ENCODE measurements at places on chromosomes 3 and 15.

DNA sequence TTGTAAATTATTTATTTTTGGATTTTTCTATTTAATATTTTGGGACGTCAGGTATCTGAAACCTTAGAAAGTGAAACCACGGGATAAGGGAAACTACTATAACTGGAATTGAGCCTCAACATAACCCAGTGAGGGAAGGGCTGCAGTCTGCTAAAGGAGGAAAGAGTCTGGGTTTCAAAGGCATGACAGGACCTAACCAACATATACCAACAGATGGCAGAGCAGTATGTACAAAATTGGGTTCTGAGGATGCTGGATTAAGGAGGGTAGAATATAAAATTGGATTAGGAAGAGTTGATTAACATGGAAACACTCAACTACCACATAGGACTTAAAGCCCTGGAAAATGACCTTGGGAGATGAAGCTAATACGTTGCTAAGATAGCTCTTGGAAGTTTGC is 603.5 kb downstream of the MECOM start:
- no peak for DNase-seq

DNA sequence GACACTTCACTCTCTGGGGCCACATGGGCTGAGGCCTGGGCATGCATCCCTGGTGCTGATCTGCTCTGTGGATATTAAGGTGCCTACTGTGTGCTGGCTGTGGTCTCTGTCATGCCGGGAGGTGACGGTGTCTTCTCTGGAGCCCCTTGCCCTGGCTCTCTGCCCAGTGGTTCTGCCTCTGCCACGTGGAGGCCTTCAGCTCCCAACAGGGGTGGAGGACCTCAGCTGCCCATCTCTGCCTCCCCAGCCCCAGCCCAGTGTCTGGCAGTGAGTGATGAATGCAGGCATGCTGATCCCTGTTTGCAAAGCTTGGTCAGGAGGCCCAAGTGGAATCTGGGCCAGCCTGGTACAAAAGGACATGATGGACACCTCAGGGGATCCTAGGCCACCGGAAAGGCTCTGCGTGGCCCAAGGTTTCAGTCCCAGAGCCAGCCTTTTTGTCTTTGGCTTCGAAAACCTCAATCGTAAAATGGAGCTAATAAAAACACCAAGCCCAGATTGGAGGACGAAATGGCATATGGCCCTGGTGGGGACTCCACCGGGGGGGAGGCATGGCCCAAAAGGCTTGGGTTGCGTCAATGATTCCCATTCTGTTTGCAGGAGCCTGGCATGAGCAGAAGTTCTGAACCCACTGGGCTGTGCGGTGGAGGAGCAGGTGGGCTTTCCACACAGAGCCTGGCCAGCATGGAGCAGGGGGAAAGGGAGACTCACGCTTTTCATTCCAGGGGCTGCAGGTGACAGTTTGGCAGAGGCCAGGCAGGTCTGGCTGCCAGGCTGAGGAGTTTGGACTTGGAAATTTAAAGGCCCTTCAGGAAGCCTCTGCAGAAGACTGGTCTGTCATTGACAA is 54.7 kb upstream of the KLF13 start:
- no peak for DNase-seq

GRCh38 chr3:87426918-87427317 is 150.5 kb upstream of the POU1F1 start:
- DNase-seq: no peak

DNA sequence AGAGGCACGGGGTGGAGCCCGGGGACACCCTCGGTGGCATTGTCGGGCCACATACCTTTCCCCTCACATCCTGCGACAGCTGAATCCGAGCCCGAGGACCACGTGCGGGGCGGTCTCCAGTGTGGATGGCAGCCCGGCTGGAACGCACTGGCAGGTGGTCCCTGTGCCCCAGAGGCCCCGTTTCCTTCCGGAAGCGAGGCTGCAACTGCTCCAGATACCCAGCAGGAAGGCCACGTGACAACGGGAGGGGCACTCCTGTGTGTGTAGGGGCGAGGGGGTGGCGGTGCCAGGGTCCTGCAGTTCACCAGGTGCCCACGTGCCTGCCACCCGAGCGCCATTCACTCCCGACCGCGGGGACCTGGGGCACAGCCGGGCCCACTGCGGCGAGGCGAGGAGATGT is 44.1 kb downstream of the APH1B start:
- DNase-seq: no peak

GRCh38 chr3:50345586-50346234 is at the start of gene ZMYND10:
ZMYND10 (minus strand) TSS chr3:50345732; CDS start chr3:50345579, 153 bp downstream.
- DNase-seq: no peak

DNA sequence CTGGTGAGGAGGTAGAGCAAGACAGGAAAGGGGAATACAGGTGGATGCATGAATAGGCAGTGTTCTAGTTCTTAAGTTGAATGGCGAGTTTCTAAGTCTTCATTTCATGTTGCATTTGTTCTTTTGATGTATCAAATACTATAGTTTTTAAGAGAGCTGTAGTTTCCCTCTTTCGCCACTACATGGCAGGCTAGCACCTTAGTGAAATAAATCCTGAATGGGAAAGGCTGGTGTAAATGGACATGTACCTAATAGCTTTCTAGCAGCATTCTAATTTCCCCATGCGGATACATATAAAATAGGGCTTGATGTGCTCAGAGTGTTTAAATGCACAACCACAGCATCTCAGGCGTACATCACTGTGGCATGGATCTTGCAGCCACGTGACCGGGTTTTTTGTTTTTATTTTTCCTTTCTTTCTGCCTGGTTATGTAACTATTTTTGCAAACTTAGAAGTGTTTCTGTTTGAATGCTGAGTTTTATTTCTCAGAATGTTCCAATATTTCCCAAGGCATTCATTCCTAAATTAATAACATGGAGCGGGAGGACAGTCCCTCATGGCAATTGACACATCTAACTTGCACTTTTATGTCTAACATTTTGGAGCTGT is 23.5 kb upstream of the CLN6 start:
- DNase-seq: no peak

- DNase-seq: no peak
These were observed 96.4 kb upstream of the SLCO2A1 start for GRCh38 chr3:134126153-134126552.

GRCh38 chr3:90016555-90016954 is 909.1 kb downstream of the EPHA3 start:
- DNase-seq: no peak

GRCh38 chr3:35651426-35651825 is 12.1 kb downstream of the ARPP21 start:
- no peak for DNase-seq

Measured in cortex of kidney (tissue), 1 donor.